ENCODE measurements at places on chromosomes 5 and 9.

- no peaks in the 10 kb centered on the region for H3K36me3 ChIP-seq
- no peaks in the 10 kb centered on the region for H3K27me3 ChIP-seq
- no peak for DNase-seq
- peak overlapping the region; percentile 97 for H3K27ac ChIP-seq
- peak overlapping the region; percentile 97 for H3K4me3 ChIP-seq
- H3K4me1 ChIP-seq: peaks cover 14% of the 10 kb centered on the region
These were observed 1.3 kb upstream of the NNT start for GRCh38 chr5:43601454-43602260.

- DNase-seq: no peak
- no peak overlapping the region for H3K27ac ChIP-seq
- no peaks in the 10 kb centered on the region for H3K36me3 ChIP-seq
- peaks cover 2% of the 10 kb centered on the region for H3K27me3 ChIP-seq
These were observed 56.1 kb upstream of the TUT7 start for GRCh38 chr9:86410281-86410680.

DNA sequence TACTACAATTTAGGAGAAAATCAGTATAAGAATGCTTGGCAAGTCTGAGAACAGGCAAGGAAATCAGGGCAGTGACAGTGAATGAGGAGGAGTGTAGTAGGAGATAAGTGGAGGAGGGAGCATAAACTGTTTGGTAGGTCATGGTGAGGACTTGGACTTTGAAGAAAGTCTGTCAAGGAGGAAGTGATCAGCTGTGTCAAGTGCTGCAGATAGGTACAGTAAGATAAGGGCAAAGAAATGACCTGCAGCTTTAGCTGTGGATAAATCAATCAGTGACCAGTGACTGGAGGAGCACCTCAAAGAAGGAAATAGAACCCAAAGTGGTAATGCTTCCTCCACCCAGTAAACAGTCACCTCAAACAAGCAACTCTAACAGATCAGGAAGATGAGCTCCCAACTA, 106.3 kb downstream of the RAPGEF6 start:
- no peaks in the 10 kb centered on the region for H3K27me3 ChIP-seq
- no peak for DNase-seq
- no peak overlapping the region for H3K4me3 ChIP-seq
- no peaks in the 10 kb centered on the region for H3K4me1 ChIP-seq

DNA sequence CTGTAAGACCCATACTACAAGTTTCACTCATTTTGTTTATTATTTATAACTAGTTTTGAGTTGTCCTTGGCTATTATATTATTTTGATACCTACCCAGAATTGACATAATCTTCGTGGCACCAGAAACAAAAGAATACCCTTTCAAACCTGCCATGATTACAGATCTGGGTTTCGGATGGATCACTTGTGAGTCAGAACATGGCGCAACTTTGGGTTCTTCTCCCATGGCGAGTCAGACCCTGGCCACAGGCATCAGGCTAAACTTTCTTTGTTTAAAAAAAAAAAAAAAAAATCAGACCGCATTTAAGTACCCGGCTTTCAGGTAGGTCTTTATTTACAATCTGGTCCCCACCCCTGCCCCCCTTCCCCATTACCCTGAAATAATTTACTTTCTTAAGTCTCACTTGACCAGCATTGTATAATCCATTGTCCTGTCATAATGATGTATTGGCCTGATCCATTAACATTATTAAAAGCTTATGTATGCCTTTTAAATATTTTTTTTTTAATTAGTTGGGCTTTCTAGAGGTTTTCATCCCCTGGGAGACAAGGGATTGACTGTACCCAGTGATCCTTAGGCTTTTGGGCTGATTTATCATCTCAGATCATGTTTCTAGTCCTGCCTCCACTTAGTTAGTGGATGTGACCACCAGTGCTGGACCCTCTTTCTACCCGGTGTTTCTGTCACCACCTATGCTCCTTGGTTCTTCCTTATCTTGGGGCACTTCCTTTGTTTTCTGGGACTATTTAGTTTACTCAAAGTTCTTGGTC, 43.9 kb downstream of the F2RL2 start:
- H3K27ac ChIP-seq: no peak overlapping the region
- DNase-seq: no peak
- H3K36me3 ChIP-seq: no peaks in the 10 kb centered on the region

GRCh38 chr5:37876943-37877342, 37.1 kb upstream of the GDNF start:
- H3K27ac ChIP-seq: no peak overlapping the region
- H3K4me3 ChIP-seq: no peak overlapping the region
- H3K36me3 ChIP-seq: no peaks in the 10 kb centered on the region
- no peaks in the 10 kb centered on the region for H3K4me1 ChIP-seq

DNA sequence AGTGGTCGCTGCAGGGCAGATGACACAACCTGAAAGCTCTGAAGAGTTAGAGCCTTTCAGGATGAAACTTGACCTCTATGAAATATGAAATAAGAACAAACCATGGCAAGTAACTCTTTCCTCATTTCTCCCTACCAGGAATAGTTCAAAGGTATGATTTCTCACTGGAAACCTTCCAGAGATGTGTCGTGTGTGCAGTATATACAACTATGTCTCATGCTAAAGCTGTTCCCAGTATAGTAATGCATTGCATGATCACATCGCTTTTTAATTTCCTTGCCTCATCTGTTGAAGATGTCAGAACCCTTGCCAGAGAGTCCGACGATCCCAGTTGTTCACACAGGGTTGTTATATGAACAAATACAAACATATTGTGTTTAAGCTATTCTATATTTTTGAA, 45.8 kb upstream of the RGMB start:
- H3K4me3 ChIP-seq: no peak overlapping the region
- no peaks in the 10 kb centered on the region for H3K4me1 ChIP-seq
- H3K27me3 ChIP-seq: no peaks in the 10 kb centered on the region
- no peak overlapping the region for H3K27ac ChIP-seq

- no peaks in the 10 kb centered on the region for H3K4me1 ChIP-seq
- H3K27ac ChIP-seq: no peak overlapping the region
- no peak overlapping the region for H3K4me3 ChIP-seq
- no peaks in the 10 kb centered on the region for H3K27me3 ChIP-seq
These were observed 29.0 kb upstream of the BTNL3 start for GRCh38 chr5:180959661-180960060.

GRCh38 chr5:178854284-178854683, 5.5 kb upstream of the ZNF354B start:
- no peaks in the 10 kb centered on the region for H3K36me3 ChIP-seq
- peaks cover 2% of the 10 kb centered on the region for H3K4me1 ChIP-seq
- no peak overlapping the region for H3K27ac ChIP-seq
- H3K4me3 ChIP-seq: no peak overlapping the region
- no peaks in the 10 kb centered on the region for H3K27me3 ChIP-seq
- DNase-seq: no peak

- H3K27ac ChIP-seq: no peak overlapping the region
- no peaks in the 10 kb centered on the region for H3K4me1 ChIP-seq
- H3K27me3 ChIP-seq: no peaks in the 10 kb centered on the region
- no peaks in the 10 kb centered on the region for H3K36me3 ChIP-seq
- H3K4me3 ChIP-seq: no peak overlapping the region
These were observed 92.4 kb downstream of the ARL15 start for GRCh38 chr5:54217826-54218503.

DNA sequence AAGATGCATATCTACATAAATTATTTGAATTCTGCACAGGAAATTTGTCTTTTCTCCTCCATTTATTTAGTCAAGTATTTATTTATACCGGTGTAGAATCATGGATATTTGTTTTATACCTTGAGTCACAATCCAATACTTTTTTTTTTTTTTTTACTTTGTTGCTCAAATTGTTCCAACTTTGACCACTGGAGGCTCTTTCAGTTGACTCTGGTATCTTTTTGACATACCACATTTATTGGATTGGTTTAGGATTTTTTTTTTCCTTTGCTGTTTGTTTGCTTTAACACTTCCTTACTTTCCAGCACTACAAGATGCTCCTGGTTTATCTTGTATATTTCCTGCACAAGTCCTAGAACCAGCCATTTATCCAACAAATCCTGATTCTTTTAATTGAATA, 543.1 kb upstream of the RIOK2 start:
- H3K27ac ChIP-seq: no peak overlapping the region
- H3K36me3 ChIP-seq: no peaks in the 10 kb centered on the region
- H3K4me1 ChIP-seq: no peaks in the 10 kb centered on the region
- H3K4me3 ChIP-seq: no peak overlapping the region

Data from Panc1 (cell line).